T-helper 22 cell (primary cell): ENCODE measurements at places on chromosomes 4 and X.

DNA sequence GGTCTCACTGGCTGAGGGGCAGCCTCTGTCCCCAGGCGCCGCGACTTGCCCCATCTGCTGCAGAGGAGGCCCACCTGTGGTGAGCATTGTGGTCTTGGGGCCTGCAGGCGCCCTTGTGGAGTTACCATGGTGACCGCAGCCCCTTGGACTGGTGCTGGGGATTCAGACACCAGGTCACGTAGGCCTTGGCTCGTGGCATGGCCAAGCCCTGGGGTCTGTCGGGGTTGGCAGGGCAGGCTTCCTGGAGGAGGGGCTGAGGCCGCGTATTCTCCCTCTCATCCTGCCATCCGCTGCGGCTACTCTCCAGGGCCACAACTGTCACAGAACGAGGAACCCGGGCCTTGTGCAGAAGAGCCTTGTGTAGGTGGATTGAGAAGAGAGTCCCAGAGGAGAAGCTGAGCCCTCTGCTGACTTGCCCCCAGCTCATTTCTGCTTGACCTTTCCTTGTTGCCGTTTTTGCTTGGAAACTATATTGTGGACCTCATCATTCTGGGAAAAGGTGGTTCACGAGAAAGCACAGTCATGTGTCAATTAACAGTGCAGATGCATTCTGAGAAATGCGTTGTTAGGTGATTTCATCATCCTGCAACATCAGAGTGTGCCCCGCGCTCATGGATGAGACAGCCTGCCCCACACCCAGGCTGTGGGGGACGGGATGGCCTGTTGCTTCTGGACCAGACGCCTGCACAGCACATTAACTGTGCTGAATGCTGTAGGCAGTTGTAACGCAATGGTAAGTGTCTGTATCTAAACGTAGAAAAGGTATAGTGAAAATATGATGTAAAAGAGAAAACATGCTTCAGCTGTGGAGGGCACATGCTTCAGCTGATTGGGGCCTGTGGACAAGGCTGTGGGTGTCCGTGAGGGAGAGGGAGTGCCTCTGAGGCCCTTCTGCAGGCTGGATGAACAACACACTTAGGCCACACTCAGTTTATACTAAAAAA is 38.5 kb downstream of the TRMT44 start:
- no peak for DNase-seq

GRCh38 chr4:1084796-1085403 is 28.5 kb downstream of the RNF212 start:
- no peak for DNase-seq

GRCh38 chrX:134713618-134714107 is 55.4 kb upstream of the PLAC1 start:
- no peak for DNase-seq

GRCh38 chr4:32454482-32454881 is 1734.3 kb downstream of the PCDH7 start:
- no peak for DNase-seq

DNA sequence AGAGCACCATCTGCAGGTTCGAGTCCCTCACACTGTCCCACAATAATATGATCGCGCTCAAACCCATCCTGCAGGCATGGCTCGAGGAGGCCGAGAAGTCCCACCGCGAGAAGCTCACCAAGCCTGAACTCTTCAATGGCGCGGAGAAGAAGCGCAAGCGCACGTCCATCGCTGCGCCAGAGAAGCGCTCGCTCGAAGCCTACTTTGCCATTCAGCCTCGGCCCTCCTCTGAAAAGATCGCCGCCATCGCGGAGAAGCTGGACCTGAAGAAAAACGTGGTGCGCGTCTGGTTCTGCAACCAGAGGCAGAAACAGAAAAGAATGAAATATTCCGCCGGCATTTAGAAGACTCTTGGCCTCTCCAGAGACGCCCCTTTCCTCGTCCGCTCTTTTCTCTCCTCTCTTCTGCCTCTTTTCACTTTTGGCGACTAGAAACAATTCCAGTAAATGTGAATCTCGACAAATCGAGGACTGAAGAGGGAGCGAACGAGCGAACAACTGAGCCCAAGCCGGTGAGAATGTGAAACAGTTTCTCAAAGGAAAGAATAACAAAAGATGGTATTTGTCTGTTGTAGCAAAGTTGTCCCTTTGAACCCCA is 1.9 kb downstream of the POU4F2 start:
- no peak for DNase-seq
